ENCODE measurements at places on chromosomes 6 and 20. TPM values are rescaled to one million over a fixed set of nuclear protein-coding genes. Genes with fewer than 3 reads are reported as not detected.

DNA sequence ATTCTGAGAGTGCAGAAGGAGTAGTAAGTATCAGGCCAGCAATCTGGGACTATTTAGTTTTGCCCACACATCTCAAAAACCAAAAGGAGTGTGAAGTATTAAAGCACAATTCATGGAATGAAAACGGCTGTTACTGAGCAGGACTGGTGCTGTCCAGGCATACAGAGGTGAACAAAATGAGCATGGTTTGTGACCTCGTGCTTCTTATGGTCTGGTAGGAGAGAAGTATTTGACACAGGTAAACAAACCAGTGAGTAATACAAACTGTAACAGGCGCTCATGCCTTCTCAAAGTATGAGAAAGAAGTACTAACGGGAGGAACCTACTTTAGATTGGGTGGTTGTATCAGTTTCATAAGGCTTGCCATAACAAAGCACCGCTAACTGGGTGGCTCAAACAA lies 17.5 kb upstream of the NRN1 start:
- no peak for DNase-seq

GRCh38 chr20:19121463-19121862 lies 91.0 kb upstream of the SLC24A3 start:
- no peak for DNase-seq

- peak; percentile 99 for DNase-seq
Observed at GRCh38 chr20:3811467-3812258, 8.7 kb upstream of the AP5S1 start.

- DNase-seq, result peak; percentile 44
Observed at GRCh38 chr20:2871111-2871465, 2.2 kb upstream of the PTPRA start.

The CEP43 gene
- 38.9 TPM for total RNA-seq

DNA sequence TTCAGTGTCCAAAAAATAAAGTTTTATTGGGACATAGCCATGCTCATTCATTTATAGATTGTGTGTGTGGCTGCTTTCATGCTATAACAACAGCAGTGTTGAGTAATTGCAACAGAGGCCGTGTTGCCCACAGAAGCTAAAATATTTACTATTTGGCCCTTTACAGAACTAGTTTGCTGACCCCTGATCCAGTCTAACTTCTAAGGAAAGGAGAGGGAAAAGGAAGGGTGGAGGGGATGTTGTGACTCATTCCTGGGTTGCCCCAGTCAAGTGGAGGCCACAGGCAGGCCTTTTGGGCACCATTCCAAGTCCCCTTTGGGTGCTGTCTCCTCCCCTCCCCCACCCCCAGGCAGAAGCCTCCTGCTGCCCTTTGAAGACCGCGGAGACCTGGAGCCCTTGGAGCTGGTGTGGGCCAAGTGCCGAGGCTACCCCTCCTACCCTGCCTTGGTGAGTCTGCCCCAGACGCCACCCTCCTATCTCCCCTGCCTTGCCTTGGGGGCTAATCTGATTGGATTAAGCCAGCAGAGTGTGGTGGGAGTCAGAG lies 28.4 kb downstream of the BRPF3 start:
- DNase-seq, result peak; percentile 26

- no peak for DNase-seq
Observed at GRCh38 chr6:69217343-69217742, 579.5 kb downstream of the LMBRD1 start.

DNA sequence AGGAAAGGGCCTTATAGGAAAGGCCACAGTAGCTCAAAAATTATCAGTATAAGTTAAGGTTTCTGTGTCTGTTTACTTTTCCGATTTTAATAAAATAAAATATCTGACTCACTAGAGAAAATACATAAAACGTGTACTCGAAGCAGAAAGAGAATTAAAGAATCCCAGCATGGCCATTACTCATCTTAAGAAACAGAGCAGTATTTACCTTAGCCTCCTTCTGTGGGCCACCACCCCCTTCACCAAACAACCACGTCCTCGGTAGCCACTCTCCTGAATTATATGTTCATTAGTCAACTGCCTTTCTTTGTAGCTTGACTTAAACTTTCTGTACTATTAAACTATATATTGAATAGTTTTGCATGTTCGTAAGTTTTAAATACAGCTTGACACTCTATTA lies 72.2 kb upstream of the SPTLC3 start:
- DNase-seq, result no peak

- no peak for DNase-seq
Observed at GRCh38 chr6:139879823-139880356, 505.4 kb upstream of the CITED2 start.

The MGME1 gene
- total RNA-seq, result 8.3 TPM

DNA sequence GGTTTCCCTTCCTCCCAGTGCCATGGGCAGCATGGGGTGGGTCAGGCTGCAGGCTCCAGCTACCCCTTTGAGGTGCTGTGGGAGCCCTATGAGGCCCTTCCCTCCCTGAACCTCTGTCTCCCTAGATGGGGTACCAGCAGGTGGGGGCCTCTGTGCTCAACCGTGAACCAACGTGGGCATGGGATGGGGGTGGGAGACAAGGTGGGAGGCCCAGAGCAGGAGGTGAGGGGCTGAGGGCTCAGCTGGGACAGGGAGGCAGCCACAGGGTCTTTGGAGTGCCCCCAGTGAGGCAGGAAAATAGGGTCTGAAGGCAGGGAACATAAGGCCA lies 33.3 kb downstream of the SUN5 start:
- DNase-seq, result no peak

DNA sequence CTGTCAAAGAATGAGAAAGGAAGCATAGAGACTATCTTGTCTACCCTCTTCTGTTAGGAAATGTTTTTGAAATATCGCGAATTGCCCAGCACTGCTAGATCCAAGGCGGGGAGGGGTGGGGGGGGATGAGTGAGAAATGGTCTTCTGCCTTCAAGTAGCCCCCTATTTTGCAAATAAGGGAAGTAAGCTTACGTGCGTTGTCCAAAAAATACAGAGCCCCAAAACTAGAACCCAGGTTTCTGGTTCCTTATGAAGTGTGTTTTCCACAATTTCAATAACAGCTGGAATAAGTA lies 923 bp upstream of the ILRUN start:
- DNase-seq, result no peak

The RAB44 gene
- under 0.01 TPM for total RNA-seq

The EYS gene
- not detected for total RNA-seq

GRCh38 chr20:32727683-32728082 lies 15.6 kb downstream of the COMMD7 start:
- peak; percentile 51 for DNase-seq
